ENCODE measurements at places on chromosomes 3 and 15. TPM values are rescaled to one million over a fixed set of nuclear protein-coding genes. Genes with fewer than 3 reads are reported as not detected.

- H3K27ac ChIP-seq = no peak overlapping the region
- no peak for DNase-seq
- H3K36me3 ChIP-seq = no peaks in the 10 kb centered on the region
- H3K4me1 ChIP-seq = peaks cover 22% of the 10 kb centered on the region
Observed at GRCh38 chr15:49174902-49175301, 4.9 kb downstream of the GALK2 start.

- no peaks in the 10 kb centered on the region for H3K27me3 ChIP-seq
- H3K36me3 ChIP-seq = no peaks in the 10 kb centered on the region
- no peaks in the 10 kb centered on the region for H3K4me1 ChIP-seq
Observed at GRCh38 chr15:85880501-85881190, 85.9 kb upstream of the KLHL25 start.

GRCh38 chr3:145623349-145623748, 537.6 kb downstream of the PLOD2 start:
- no peaks in the 10 kb centered on the region for H3K4me1 ChIP-seq
- H3K4me3 ChIP-seq = no peak overlapping the region
- no peak overlapping the region for H3K27ac ChIP-seq
- no peaks in the 10 kb centered on the region for H3K27me3 ChIP-seq
- no peak for DNase-seq

DNA sequence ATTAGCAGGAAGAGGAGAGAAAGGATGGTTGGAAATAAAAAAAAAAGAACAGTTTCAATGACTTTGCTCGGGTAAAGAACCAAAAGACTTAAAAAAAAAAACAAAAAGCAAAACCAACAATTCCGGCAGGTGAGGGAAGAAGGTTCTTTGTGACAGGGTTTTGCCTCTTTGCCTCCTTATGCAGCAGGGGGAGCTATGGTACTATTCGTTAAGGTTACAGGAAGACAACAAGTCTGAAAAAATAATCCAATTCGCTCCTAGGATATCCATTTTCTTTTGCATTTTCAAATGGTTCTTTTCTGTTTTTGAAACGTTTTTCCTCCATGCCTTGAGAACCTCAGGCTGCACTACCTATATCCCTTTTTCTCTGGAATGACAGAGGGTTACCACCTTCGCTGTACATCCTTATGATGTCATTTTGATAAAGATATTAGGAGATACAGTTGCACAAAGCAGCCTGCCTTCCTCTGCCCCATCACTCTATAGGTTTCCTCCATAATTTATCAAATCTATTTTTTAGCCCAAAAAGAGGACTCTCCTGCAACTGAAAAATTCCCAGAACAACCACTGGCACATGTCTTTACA, 55.0 kb downstream of the CFAP20DC start:
- H3K27ac ChIP-seq = no peak overlapping the region
- H3K4me1 ChIP-seq = no peaks in the 10 kb centered on the region
- no peaks in the 10 kb centered on the region for H3K27me3 ChIP-seq

SH3BP5 gene
- total RNA-seq = 150 TPM

NME9 gene
- total RNA-seq = 2.9 TPM

SOX2 gene
- total RNA-seq = 16.4 TPM

Measured in upper lobe of left lung (tissue), 6 donors.